Right forelimb (tissue), 1 donor: ENCODE measurements at places on chromosomes 7 and 10.

DNA sequence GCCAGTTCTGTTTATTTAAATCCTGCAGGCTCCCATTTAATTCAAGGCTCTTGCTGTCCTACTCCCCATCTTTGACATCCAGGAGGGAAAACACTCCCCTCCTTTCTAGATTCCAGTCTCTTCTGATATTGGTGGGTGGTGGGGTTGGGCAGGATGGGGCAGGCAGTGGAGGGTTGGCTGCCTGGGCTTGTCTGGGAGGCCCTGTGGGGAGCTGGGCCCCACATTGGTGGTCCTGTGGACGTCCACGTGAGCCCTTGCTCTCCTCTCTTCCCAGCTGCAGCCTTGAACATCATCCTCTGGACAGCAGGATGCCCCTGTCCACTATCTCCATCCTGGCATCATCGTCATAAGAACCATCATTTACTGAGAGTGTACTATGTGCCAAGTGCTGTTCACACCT lies 108.9 kb upstream of the PCBD1 start:
- no peak for DNase-seq

GRCh38 chr7:111509288-111509687 lies 53.0 kb downstream of the IMMP2L start:
- DNase-seq, result no peak

- no peak for DNase-seq
These were observed 464.4 kb downstream of the PTPRN2 start for GRCh38 chr7:158123214-158123613.

- DNase-seq, result no peak
These were observed 263.3 kb downstream of the TNS3 start for GRCh38 chr7:47318395-47319182.

DNA sequence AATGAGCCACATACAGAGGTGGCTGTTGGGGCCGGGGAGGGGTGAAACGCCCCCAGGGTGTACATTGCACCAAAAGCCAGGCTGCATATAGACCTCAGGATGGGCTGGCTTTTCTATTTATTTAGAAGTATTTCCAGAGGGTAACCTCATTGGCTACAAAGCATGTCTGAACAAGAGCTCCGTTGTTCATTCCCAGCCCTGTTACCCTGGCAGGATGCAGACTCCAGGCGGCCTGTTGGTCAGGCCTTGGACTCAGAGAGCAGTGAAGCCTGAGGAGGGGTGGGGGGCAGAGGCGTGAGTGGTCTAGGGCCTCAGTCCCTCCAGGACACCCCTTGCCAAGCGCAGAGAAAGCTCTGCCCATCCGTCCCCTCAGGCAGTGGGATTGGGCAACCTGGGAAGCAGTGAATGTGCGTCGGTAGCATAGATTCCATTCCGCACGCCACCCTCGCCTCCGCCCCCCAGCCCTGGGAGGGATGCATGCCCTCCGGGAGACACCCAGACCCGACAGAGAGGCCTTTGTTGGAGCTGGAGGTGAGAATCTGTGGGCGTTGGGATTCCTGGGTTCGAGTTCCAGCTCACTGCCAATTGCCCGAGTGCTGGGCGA lies 41.9 kb downstream of the TCF7L2 start:
- DNase-seq, result peak; percentile 73

DNA sequence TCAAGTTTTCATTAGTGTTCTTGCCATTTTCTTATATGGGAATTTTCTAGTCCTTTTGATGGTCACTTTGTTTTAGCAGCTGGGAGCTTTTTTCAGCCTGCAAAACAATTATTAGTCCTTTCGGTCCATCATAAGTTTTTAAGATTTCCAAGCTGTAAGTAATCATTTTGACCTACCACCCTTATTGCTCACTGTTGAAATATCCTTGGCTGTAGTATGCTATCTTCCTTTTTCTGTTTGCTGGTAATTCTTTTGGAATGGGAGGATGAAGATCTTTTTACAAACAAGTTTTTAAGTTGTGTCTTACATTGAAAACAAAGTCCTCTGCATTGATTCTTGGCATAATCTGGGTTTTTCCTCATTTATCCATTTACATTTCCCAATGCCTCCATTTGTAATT lies 24.0 kb downstream of the BZW2 start:
- no peak for DNase-seq

DNA sequence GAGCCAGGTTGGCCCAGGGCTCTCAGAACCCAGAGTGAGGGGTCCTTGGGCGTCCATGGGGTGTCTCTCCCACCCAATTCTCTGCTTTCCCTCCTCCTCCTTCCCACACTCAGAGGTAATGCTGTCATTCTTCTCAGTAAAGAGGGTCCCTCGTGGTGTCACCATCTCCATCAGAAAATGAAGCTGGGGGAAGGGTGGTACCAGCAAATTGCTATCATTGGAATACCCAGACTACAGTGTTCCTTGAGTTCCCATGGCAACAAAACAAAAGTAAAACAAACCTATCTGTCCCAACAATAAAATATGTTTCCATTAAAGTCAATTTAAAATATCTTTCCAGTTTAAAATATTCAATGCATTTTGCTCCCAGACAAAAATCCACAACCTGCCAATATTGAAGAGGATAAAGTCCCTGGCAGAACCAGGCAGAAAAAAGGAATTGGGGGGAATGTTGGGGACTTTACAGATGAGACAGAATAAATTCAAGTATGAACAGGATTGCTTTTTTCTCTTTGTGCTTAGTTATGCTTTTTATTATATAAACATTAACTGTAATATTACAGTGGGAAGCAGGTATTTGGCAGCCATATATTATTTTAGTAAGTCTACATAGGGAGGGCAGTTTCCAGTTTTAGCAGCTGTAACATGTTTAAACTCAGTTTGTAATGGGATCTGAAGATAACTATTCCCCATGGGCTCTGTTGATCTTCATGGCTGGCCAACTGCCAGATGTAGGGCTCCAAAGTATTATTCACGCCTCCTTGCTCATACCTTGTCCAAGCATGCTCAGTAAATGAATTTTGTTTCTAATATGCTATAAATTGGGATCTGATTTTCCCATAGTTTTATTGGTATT lies 182.1 kb downstream of the ARID5B start:
- peak; percentile 72 for DNase-seq

DNA sequence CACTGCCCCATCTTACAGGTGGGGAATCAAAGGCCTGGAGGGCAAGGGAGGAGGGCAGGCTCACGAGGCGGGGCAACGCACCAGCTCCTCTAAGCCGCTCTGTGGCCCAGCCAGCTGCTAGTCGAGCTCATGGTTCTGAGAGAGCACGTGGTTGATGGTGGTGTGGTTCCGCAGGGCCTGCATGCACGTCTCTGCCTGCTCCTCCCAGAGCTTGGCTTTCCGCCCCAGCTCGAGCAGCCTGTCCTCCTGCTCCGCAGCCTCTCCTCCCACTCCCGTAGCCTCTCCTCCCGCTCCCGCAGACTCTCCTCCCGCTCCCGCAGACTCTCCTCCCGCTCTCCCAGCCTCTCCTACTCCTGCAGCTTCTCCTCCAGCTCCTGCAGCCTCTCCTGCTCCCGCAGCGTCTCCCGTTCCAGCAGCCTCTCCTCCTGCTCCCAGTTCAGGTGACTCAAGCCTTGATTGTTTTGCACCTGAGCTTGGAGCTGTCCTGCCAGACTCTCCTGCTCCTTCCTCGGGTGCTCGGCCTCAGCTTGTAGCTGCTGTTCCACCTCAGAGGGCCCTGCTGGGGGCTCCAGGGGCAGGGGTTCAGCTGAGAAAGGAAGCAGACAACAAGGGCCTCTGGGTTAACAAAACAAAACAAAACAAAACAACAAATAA lies 19.1 kb upstream of the MTPAP start:
- peak; percentile 61 for DNase-seq

DNA sequence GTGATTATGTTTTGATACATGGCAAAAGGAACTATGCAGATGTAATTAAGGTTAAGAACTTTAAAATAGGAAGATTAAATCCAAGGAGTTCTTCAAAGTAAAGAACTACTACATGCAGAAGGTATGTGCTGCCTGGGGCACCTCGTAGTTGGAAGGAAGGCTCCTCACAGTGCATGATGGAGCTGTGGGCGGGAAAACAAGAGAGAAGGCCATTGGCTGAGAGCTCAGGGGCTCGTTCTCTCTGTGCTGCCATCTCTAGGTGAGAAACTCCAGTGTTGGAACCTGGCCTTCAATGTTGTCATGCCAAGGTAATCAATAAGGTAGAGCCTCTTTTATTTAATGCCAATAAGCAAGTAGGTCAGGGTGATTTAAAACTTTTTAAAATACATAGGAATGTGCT lies 391.4 kb upstream of the ETV1 start:
- no peak for DNase-seq

DNA sequence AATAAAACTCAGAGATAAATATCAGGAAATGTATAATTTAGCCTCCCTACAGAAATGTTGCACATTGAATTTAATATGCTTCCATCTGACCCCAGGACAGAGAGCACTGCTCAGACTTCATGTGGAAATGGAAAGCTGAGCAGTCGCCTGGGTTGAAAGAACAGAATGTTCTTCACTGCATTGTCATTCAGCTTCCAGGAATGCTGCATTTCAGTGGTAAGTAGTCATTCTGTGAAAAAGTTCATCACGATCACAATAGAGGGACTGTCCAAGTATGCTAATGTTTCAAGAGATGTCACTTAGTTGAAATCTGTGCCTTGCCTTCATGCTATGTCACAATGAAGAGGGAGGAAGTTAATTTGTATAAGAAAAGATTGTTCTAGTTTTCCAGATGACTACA lies 147.3 kb downstream of the NRCAM start:
- no peak for DNase-seq

- no peak for DNase-seq
These were observed 81.2 kb downstream of the C1GALT1 start for GRCh38 chr7:7263297-7264230.

GRCh38 chr7:116542618-116543017 lies 17.8 kb downstream of the CAV1 start:
- DNase-seq, result no peak

- no peak for DNase-seq
These were observed 701.2 kb downstream of the AUTS2 start for GRCh38 chr7:70299472-70299807.

- DNase-seq, result no peak
These were observed 190.7 kb upstream of the SH2B2 start for GRCh38 chr7:102096012-102096332.

DNA sequence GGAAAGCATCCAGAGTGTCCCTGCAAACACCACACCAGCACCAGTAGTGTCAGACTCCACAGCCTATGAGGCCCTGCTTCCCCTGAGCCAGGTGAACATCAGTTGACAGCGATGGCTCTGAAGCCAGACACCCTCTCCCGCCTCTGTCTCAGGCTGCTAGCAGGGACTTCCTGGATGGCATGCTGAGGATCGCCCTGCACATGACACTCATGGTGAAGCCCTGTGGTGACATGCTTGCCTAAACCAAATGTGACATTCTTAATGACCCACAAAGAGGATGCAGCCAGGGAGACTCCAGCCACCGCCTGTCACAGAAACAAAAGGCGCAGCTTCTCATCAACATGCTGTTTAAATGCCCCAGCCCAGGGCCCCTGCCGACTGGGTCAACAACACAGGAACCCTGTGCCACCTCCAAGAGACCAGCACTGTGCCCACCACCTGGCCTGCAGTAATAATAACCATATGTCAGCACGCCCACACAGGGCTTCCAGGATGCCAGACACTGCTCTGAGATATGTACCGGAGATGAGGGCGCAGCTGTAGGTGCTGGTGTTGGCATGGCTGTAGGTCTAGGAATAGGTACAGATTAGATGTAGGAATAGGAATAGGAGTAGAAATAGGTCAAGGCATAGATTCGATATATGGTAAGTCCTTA lies 81.3 kb downstream of the GRID1 start:
- peak; percentile 10 for DNase-seq

GRCh38 chr7:90187507-90188050 lies 24.0 kb upstream of the STEAP2 start:
- no peak for DNase-seq

GRCh38 chr7:22001345-22002004 lies 55.8 kb upstream of the CDCA7L start:
- DNase-seq, result no peak

- DNase-seq, result no peak
These were observed 16.4 kb downstream of the ADK start for GRCh38 chr10:74167443-74167842.

GRCh38 chr10:133252223-133252552 lies 14.5 kb downstream of the VENTX start:
- DNase-seq, result no peak

- no peak for DNase-seq
These were observed 25.3 kb downstream of the CHCHD3 start for GRCh38 chr7:133056370-133057238.

DNA sequence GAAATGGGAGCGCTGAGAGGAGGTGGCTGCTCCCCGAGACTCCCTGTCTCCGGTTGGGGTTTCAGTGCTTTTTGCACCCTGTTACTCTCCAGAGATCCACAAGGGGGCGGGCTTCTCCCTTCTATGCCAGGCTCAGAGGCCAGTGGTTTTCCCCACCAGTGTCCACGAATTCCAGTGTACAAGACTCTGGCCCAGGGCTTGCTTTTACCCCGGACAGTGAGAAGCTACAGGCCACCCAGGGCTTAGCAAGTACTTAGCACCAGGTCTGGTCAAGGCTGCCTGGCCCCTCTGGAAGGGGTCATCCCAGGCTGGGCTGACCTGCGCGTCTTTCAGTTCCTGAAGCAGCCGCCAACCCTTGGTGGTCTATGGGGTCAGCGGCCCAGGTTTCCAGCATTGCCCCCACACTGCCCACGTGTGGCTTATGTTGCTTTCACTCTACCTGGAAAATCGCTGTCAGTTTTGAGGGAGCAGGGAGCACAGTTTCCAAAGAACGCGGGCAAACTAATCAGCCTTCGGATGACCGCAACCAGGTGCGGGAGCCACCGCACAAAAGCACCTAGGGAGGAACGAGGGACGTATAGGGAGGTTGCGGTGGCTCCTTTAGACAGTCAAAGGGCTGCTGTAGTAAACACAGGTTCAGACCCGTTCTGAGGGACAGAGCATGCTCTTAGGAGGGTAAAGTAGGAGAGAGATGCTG lies 6.8 kb downstream of the CYP26A1 start:
- peak; percentile 75 for DNase-seq

- DNase-seq, result no peak
These were observed 49.1 kb upstream of the CDC14C start for GRCh38 chr7:48875045-48875916.

DNA sequence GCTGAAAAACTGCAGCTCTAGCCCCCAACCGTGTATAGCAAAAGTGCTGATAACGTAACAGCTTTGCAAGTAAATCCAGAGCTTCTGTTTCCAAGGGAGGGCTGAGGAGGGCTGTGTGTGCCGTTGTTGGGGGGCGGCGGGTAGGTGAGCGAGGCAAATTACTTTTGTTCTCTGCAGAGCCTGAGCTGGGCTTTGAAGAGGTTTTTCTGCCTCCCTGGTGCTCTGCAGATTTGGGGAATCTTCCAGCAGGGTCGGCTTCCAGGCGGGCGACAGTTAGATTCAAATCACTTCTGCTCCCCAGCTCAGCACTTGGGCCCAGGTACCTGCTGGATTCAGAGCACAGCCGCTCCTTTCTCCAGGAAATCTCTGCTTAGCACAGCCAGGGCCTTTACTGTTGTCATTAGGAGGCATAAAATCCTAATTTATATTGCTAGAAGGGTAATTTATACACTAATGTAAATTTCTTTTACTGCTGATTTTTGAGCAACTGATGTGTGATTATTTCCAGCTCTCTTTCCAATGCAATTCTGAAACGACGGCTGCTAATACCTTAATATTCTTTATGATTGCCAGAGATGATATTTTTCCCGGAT lies 442.4 kb downstream of the TYW1 start:
- DNase-seq, result no peak

- no peak for DNase-seq
These were observed 5.9 kb downstream of the KCP start for GRCh38 chr7:128904381-128905197.
